OCI-LY7 (cell line): ENCODE measurements at places on chromosomes 11 and 22.

GRCh38 chr22:46425016-46425415 lies 89.5 kb downstream of the TRMU start:
- no peak for DNase-seq

DNA sequence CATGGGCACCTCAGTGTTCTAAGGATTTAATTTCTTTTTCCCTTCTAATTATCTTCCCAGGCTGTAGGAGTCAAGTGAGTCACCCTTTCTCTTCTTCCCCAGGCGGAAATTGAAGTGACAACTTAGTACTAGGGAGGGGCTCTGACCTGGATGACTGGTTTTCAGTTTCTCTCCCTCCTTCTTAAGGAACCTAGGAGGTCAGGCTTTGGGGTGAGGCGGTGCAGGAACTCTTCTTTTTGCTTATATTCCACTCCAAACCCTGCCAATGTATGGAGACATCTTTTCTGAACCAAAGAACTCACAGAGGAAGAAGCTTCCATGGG lies 12.6 kb downstream of the ZDHHC5 start:
- no peak for DNase-seq

DNA sequence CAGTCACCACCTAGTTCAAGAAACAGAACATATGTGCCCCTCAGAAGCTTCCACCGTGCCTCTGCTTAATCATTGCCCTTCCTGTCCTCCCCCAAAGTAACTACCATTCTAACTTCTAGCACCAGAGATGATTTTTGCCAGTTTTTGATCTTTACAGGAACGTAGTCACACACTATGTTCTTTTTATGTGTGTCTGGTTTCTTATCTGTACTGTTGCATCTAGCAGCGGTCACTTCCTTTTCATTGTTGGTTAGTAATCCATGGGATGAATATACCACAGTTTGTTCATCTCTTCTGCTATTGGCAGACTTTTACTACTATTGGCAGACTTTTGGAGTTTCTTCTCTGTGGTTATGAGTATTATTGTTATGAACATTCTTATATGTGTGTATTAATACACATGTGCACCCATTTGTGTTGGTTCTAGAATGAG lies 34.6 kb downstream of the SPECC1L start:
- DNase-seq: no peak

DNA sequence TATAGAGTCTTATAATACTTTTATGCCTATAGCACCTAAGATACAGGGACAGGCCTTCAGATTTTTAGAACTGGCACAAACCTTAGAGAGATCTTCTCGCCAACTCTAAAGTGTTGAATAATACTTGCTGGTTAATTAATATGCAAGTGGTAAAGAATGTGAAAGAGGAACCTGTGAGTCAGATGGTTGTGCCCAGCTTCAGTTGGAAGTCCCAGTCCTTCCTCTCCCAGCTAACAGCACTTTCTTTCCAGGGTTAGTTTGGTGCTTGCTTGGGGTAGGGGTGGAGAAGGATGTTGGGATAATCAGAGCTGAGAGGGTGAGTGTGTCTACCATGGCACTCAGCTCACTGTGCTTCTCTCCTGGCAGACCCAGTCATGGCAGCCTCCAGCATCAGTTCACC lies 4.9 kb upstream of the TMEM132A start:
- DNase-seq: no peak

GRCh38 chr11:44813401-44813800 lies 86.6 kb downstream of the TSPAN18 start:
- DNase-seq: no peak

DNA sequence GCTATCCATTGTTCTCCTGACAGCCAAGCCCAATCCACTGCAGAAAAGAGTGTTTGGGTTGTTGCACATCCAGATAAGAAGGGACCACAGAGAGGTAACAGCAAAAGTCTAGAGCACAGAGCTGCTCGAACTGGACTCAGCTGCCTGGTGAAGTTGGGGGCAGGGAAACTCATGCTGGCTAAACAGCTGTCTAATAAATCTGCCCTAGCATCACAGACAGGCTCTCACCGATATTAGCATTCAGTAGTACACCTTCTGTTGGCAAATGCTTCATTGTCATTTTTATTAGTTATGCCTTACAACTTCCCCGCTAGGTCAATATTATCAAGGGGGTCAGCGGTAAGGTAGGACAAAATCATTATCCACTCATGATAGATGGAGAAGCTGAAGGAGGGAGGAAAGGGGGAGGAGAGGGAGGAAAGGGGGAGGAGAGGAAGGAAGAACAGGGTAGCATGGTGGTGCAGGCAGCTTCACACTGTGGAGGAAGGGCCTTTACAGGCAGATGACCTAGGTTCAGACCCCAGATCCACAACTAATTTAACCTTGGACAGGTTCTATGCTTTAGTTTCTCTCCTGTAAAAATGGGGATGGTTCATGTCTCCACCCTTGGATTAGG lies 102.7 kb downstream of the LARGE1 start:
- DNase-seq: no peak

- peak; percentile 48 for DNase-seq
Observed at GRCh38 chr11:17760102-17761029, 25.8 kb downstream of the KCNC1 start.

- no peak for DNase-seq
Observed at GRCh38 chr11:17528906-17529843, 15.0 kb downstream of the USH1C start.

DNA sequence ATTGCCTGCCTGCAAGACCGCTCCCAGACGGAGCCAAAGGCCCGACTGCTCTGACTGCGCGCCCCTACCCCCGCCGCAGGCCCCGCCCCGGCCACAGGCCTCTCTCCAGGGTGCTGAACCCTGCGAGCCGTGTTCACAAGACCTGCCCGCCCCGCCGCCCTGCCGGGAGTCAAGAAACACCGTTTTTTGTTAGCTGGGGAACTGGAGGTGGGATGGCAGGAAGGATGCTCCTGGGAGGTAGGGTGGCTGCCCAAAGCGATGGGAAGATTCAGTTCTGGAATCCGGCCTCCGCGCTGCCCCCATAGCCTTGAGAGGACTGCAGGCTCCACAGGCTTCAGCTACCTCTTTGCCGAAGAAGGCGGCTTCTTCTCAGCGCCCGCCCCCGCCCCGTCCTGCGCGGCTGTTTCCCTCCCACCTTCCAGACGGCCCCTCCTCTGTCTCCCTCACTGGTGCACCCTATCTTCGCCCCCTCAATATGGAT lies 2.7 kb upstream of the PDE2A start:
- DNase-seq: peak; percentile 37

GRCh38 chr11:34263441-34264091 lies 94.2 kb downstream of the ABTB2 start:
- DNase-seq: no peak

DNA sequence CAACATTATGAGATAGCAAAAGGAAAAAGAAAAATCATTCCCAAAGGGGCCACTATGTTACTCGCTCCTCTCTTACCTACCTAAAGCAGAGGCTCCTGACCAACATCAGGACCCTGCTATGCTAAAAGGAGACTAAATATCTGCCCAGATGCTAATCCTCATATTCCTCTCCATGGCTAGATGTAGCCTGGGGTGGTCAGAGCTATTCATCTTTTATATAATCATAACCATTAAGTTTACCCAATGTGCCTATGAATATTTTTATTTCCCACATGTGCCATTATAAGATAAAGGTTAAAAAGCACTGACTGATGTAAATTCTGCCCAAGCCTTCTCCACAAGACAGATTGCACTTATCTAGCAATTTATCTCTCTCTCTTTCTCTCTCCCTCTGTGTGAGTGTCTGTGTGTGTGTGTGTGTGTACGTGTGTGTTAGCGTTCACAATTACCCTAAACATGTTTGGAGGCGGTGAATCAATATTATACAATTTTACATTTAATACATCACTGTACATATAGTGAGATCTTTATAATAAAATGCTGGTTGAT lies 41.2 kb upstream of the ANO5 start:
- DNase-seq: no peak

DNA sequence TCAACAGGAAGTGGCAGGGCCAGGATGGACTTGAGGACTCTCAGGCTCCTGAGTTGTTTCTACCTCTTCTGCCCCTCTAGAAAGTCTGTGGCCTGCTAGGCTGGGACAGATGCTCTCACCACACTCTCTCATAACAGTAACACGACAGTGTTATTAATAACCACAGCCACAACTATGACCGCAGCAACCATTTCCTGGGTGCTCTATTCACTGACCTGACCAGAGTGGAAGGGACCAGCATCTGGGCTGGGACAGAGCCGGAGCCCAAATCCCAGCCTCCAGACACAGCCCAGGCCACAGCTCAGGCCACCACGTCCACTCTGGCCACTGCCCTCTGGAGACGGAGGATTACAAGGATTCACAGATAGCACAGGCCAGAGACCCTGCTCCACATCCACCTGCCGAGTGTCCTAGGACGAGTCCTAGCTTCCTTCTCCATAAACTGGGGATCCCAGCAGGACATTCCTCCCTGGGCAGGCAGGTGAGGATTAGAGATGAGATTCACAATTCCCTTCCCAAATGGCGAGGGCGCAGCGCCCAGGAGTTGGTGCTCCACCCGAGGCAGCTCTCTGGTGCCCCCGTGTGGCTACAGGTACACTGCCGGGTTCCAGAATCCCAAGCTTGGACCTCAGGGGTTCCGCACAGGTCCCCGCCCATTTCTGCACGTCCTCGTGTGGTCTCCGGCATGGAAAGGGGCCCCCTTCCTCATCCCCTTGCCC lies 7.1 kb downstream of the PNPLA5 start:
- DNase-seq: peak; percentile 56

- DNase-seq: no peak
Observed at GRCh38 chr11:133808393-133809140, 36.7 kb downstream of the SPATA19 start.

GRCh38 chr11:33646168-33646567 lies 54.5 kb downstream of the C11orf91 start:
- peak; percentile 26 for DNase-seq

DNA sequence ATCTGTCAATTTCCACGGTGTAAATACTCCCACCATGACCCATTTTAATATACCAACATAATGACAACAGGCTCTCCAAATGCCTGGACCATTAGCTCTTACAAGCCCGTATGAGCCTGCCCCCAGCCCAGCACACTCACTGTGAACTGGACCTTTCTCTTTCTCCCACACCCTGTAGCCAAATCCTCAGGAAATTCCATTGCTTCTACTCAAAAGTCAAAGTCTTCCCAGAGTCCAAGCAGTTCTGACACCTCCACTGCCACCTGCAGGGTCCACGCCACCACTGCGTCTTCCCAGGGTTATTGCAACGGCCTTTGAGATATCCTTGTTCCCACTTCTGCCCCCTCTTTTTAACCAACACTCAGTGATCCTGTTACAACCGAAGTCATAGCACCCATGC lies 110.1 kb upstream of the ASPHD2 start:
- DNase-seq: no peak

GRCh38 chr22:36075230-36075629 lies 46.6 kb upstream of the RBFOX2 start:
- DNase-seq: no peak

DNA sequence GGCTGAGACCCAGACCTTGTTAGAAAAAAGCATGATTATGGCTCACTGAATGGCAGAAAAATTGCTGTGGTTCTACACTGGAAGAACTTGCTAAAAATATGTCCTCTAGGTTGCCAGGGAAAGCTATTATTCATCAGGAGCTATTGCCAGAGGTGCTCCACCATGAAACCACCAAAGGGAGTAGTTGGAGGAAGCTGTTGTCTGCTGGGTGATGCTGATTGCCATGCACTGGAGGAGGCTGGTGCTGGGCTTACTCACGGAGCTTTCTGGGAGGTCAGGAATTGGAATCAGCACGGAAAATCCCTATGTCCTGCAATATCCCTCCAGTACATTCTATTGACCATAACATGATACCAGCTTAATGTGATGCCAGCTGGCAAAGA lies 199.6 kb upstream of the ZBED5 start:
- DNase-seq: no peak

GRCh38 chr11:34174412-34175041 lies 69.1 kb downstream of the NAT10 start:
- peak; percentile 77 for DNase-seq

GRCh38 chr22:49062155-49062801 lies 765.4 kb downstream of the BRD1 start:
- DNase-seq: no peak
